ENCODE measurements at places on chromosomes 2 and 18.
A peak's percentile ranks its signal among the peaks of the same experiment; 100 is the strongest.

GRCh38 chr2:146572598-146572997, 1272.2 kb upstream of the ACVR2A start:
- DNase-seq: peak; percentile 16

GRCh38 chr2:238898534-238899281, 50.8 kb downstream of the TWIST2 start:
- no peak for DNase-seq

- DNase-seq: no peak
Measured at GRCh38 chr18:77015169-77015568, 117.4 kb downstream of the MBP start.

DNA sequence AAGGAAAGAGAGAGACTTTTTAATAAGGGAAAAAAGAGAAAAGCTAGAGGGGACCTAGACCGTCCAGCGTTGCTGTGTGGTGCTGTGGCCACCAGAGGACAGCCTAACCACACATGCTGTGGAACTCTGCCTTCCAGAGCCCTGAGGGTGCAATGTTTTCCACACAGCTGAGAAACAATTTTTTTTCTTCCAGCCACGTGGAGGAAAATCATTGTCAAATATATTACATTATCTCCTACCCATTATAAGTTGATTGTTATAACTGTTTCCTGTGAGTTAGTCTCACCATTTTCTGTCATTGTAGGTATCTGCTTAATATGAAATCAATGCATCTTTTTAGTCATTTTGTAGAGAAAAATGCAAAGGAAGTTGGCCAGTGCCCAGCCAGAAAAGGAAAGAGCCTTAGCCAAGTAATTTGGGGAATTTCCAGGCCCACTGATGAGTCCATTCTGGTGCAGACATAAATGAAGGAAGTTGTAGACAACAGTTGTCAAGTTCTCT, 5.9 kb upstream of the MRPL19 start:
- no peak for DNase-seq

GRCh38 chr18:57767259-57768050, 35.7 kb downstream of the ATP8B1 start:
- no peak for DNase-seq

DNA sequence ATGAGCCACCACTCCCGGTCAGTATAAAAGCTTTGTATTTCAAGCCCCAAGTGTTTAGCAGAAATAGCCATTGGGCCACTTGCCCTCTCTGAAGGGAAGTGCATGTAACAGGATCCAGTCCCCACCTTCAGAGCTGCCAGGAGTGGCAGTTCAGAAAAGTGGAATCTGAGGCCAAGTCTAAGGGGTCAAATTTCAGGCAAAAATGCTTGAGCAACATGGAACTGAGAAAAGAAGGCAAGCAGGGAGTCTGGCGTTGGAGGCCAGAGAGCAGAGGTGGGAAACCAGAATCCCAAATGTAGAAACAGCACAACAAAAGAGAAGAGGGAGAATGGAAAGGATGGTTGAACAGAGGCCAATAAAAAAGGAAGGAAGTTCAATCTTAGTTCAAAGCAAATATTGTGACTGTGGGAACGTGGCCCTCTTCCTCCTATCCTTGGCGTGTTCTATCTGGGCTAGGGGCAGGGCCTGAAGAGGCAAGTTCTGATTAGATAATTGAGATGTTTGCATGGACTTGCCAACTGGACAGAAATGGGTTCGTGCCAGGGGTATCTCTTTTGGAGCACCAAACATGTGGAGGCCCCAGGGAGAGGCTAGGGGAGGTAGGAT, 102.2 kb downstream of the AP1S3 start:
- peak; percentile 18 for DNase-seq

GRCh38 chr2:129080715-129081476, 762.2 kb upstream of the HS6ST1 start:
- DNase-seq: no peak

DNA sequence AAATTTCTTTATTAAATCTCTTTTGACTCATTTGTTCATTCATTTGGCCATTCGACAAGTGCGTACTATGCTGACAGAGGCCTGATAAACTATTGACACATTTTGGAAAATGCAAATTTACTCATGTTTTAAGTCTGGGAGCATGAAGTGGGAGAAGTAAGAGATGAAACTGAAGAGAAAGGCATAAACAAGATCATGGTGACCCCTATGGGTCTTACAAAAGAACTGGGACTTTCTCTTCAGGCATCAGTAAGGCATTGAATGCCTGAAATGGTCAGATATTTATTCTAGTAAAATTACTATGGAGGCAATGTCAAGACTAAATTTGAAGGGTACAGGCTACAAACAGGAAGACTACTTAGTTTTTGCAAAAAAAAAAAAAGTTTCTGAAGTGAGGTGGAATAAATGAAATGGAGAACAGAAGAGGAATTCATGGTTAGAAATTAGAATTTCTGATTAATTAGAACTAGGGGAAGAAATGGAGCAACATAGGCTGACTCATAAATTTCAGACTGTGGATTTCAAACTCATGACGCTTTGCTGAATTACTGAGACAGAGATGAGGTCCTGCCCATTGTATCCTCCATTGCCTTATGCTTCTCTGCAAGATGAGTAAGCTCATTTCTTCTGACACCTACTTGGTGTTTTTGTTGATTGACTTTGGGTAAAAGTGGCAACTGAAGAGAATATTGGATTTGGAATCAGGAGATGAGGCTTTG, 32.7 kb downstream of the VSNL1 start:
- no peak for DNase-seq

Data from epithelial cell of prostate (primary cell).